ENCODE measurements at places on chromosomes 16 and 17.

DNA sequence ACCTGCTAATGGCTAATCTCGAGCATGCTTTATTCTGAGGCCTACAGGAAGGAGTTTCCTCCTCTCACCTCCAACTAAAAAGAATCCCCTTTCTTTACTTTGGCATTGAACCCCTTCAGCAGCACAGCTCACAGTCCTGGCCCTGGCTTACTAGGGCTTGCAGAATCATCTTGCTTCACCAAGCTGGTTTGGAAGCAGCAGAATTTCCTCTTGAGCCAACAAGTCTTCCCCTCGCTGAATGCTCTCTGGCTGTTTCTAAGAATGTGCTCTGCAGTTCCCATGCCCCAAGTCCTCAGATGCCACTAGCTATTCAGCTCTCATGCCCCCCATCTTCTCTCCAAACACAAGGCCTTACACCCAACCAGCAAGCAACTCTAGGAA is 271.2 kb downstream of the NTN1 start:
- DNase-seq: no peak

- DNase-seq: no peak
Measured at GRCh38 chr17:38809828-38810227, 10.5 kb upstream of the PIP4K2B start.

GRCh38 chr16:11033629-11034420 is 89.5 kb downstream of the CLEC16A start:
- no peak for DNase-seq

- DNase-seq: no peak
Measured at GRCh38 chr17:28878158-28878910, 19.2 kb downstream of the FLOT2 start.

- no peak for DNase-seq
Measured at GRCh38 chr17:72515291-72516065, 394.7 kb downstream of the SOX9 start.

DNA sequence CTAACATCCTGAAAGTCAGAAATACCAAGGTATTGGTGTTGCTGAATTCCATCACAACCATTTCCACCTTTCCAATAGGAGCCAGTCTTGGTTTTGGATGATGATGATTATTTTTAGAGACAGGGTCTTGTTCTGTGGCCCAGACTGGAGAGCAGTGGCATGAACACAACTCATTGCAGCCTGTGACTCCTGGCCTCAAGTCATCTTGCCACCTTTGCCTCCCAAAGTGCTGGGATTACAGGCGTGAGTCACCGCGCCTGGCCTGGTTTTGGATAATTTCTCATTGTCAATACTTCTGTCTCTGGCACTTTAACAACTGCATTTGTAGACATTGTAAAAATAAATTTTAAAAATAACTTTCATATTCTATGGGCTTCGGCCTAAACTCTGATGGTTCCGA is 22.6 kb downstream of the STAT5B start:
- DNase-seq: no peak

DNA sequence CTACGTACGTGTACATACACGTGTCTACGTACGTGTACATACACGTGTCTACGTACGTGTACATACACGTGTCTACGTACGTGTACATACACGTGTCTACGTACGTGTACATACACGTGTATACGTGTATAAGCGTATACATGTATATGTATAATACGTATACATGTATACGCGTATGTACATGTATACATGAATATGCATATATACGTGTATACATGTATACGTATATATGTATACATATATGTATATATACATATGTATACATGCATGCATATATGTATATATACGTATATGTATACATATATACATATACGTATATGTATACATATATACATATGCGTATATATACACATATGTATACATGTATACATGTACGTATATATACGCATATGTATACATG is 22.2 kb upstream of the PYY start:
- no peak for DNase-seq

DNA sequence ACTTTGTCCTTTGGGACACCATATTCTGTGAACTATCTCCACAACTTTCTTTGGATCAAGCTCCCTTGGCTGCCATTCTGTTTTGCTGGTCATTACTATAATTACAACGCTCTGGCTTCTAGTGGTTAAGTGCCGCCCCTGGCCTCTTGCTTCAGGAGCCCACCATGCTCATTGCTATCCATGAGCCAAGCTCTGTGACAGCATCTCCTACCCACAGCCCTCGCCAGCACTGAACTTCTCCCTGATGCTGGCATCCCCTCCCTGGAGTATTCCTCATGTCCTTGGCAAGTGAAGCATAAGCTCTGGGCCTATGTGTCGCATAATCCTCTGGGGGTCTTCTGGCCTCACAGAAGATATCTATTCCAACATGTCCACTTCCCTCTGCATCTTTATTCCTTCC is 60.6 kb upstream of the DHX40 start:
- DNase-seq: no peak

DNA sequence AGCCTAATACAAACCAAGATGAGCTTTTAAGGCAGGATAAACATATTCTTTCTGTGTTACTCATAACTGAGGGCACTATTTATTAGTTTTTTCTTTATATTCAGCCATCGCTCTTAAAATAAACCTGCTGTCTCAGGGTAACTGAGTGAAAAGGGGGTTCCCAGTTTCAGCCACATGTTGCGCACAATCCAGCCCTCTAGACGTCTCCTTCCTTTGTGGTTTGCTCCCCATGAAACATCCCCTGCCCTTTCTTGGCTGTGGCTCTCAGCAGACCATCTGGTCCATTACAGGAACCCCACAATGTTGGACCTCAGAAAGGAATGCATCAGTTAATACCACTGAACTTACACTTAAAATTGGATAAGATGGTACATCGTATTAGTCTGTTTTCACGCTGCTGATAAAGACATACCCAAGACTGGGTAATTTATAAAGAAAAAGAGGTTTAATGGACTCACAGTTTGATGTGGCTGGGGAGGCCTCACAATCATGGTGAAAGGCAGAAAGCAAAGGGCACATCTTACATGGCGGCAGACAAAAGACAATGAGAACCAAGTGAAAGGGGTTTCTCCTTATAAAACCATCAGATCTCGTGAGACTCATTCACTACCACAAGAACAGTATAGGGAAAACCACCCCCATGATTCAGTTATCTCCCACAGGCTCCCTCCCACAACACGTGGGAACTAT is 12.6 kb upstream of the IL21R start:
- no peak for DNase-seq

DNA sequence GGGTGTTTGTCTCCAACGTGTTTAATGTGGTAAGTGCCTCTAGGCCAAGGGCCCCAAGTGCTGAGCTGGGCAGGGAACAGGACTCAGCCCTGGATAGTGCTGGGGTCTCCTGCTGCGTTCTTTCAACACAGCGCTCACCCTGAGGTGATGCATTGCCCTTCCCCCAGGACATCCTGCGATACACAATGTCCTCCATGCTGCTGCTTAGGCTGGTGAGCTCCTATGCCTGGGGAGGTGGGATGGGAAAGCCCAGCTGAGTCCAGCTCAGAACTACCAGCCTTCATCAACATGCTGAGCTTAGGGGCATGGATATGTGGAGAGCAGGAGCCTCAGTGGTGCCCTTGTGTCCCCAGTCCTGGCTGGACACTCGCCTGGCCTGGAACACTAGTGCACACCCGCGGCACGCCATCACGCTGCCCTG is 563 bp downstream of the ZACN start:
- DNase-seq: no peak

DNA sequence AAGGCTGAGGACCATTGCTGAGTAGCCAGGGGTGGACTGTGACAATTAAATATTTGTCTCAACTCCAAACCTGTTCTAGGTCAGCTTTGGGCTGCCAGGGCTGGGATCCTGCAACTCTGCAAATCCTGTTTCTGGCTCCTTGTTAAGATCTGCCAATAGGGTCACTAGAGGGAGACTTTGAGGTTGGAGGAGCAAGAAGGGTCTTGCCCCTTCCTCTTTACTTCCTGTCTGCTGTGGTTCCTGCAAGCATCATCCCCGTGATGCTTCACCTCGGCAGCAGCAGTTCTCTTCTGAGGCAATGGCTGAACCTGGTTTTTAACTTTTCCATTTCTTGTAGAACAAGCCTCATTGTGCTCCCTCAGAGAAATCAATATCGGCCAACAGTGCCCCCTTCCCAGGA is 124.6 kb downstream of the IRX5 start:
- no peak for DNase-seq

- no peak for DNase-seq
Measured at GRCh38 chr16:81625544-81626153, 153.4 kb upstream of the PLCG2 start.

- no peak for DNase-seq
Measured at GRCh38 chr17:37607637-37608331, 1.4 kb downstream of the SYNRG start.

GRCh38 chr17:79152110-79152509 is 77.5 kb downstream of the ENGASE start:
- DNase-seq: no peak

DNA sequence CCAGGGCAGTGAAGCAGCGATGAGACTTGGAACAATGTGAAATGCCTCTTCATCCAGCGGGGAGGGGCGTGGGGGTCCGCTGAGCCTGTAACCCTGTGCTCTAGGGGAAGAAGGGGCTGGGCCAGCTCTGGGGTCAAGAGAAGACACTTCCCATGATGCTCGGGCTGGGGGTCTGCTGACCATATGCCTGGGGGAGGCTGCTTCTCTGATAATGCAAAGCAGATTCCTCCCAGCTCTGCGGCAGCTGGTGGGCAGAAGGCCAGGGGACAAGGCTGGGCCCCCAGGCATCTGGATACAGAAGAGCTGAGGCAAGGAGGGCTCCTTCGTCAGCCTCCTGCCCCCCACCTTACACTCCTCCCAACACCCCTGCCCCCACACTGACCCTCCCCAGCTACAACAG is 24.7 kb downstream of the NGFR start:
- no peak for DNase-seq

DNA sequence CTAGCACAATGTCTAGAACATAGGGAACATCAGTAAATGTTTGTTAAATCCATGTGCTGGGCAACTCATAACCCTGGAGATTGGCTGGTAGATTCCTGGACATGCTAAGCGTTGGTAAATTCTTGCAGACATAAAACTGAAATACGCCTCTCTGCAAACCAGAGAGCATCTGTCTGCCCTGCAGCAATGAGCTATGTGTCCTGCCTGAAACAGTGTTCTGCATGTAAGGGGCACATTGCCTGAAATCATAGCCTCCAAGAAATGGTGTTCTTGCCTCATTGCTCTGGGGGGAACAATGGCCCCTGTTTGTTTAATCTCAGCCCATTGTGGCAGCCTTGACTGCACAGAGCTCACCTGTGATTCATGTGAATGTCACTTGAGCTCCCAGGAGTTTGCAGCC is 113.5 kb upstream of the CCL2 start:
- DNase-seq: no peak

- no peak for DNase-seq
Measured at GRCh38 chr17:34865716-34866115, 95.5 kb downstream of the CCT6B start.

GRCh38 chr17:75844530-75845057 is 390 bp upstream of the UNC13D start:
- DNase-seq: no peak

- DNase-seq: no peak
Measured at GRCh38 chr17:65519462-65519861, 42.0 kb downstream of the AXIN2 start.

DNA sequence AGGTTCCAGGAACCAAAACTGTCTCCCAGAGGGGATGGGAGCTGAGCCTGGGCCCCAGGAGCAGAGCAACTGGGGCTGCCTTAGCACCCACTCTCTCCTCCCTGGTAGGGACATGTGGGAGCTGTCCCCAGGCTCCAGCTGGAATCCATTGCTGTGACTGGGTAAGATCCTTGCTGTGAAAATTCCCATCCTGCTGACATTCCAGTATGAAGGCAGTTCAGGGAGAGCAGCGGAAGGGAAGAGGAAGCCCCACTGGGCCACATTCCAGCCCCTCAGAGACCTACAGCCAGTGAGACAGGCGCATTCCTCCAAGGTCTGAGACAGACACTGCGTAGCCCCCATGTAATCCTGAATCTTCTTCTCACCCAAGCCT is 24.2 kb downstream of the MYO18A start:
- no peak for DNase-seq

- DNase-seq: no peak
Measured at GRCh38 chr16:14682121-14682520, 12.0 kb downstream of the PLA2G10 start.

GRCh38 chr17:7060165-7060891 is 16.4 kb upstream of the SLC16A11 start:
- DNase-seq: no peak

DNA sequence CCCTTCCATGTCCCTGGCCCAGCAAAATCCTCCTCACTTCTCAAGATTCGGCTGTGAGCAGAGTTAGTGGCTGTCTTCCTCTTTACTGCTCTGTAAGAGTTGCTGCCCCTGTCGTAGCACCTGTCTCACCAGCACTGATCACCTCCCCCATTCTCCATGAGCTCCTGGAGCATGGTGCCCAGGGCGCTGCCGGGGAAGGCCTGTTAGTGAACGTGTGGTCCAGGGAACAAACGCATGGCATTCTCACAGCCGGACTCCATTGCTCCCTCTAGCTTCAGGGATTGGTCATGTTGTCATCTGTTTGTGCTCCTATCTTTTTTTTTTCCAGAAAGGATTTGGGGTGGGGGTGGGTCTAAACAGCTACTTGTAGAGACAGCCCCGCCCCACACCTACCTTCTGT is 141.2 kb downstream of the CMIP start:
- DNase-seq: no peak

DNA sequence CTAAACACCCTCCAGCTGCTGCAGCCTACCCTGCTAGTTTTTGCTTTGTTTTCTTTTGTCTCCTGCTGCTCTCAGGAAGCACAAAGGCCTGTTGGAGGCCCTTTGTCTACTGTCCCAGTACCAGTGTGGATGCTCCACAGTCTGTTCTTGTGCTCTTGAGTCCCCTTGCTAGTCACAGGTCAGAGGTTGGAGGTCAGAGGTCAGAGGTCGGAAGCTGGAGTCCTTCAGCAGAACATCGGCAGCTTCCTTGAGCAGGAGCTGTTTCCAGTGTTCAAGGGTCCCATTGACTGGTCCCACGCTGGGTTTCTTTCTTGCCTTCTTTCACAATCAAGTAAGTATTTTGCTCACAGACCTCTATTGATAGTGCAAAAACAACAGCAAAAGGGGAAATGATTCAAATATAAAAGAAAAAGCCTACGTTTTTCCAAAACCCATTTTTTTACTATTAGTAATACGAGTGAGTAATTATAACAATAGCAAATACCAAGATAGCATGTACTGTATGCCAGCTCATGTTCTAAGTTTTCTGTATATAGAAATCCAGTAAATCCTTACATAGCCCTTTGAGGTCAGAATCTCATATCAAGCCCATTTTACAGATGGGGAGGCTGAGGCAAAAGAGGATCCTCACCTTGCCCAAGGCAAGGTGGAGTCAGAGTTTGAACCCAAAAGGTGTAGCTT is 10.9 kb upstream of the IL34 start:
- DNase-seq: no peak

All from NCI-H1048 (cell line).